ENCODE measurements at places on chromosomes 3 and 15.

DNA sequence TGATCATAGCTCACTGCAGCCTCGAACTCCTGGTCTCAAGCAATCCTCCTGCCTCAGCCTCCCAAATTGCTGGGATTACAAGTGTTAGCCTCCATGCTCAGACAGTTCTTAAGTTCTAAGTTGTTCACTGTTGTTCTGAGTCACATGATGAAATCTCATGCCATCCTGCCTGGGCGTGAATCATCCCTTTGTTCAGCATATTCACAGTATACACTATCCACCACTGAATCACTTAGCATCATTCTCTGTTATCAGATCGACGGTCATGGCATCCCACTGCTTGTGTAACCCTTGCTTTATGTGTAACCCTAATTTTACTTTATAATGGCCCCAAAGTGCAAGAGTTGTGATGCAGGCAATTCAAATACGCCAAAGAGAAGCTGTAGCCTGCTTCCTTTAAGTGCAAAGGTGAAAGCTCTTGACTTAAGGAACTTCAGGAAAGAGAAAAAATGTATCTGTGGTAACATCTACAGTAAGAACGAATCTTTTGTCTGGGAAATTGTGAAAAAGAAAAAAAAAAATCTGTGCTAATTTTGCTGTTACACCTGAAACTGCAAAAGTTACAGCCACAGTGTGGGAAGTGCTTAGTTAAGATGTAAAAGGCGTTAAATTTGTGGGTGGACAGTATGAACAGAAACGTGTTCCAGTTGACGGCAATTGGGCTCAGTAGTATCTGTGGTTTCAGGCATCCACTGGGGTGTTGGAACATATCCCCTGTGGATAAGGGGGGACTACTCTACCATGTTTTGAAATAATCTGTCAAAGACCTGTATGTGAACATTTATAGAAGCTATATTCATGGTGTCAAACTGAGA lies 80.6 kb downstream of the PCOLCE2 start:
- DNase-seq: no peak

DNA sequence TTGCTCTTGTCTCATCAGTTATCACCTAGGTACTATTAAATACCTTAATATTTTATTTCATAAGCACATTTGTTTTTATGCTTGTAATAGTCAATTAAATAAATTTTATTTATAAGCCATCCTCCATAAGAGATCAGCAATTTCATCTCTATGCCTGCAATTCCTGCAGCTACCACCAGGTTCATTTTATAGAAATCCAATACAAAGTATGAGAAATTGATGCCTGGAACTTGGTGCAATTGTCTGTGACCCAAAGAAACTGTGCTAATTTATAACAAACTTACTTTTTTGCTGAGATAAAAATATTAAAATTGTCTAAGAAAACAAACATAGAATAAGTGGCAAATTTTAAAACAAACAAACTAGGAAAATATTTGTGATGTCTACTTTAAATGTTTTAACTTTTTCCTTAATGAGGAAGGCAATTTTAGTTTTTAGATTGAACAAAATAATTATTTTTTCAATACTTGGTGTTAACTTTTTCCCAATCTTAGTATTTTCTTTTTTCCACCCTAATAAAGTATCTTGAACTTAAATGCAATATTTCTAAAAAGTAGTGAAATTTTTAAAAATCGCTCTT lies 1026.6 kb downstream of the ROBO1 start:
- DNase-seq: no peak

DNA sequence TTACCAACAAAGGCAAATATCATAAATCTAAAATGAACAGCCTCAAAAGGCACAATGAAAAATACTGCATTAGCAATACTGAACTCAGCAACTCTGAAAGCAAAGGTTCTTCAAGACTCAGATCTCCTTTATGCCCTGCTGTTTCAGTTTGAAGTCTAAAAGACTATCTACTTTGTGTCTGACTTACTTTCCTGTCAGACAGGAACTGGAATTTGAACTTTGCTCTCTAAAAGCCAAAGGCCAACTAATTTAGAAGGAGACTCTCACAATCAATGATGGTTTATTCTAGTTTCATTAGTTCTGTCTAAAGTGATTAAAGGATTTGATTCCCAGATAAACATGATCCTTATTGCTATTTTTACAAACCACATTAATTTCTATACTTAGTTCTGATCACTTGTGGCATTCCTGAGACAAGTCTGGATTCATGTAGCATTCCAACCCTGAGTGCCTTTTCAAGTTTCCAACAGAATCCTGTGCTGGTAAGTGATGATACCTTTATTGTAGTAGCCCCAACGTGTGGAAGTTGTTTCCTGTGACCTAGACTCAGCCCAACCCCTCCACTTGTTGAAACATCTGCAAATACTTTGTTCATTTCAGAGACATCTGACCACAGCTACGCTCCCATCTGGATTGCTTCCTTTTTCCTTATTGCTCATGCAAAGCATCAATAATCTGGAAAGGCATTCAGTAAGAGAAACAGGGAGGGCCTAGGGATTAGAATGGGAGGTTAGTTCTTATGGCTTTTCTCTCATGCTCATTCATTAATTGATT lies 14.9 kb upstream of the LEKR1 start:
- DNase-seq: no peak

GRCh38 chr15:26972636-26973035 lies 1.7 kb downstream of the GABRG3 start:
- DNase-seq: no peak

DNA sequence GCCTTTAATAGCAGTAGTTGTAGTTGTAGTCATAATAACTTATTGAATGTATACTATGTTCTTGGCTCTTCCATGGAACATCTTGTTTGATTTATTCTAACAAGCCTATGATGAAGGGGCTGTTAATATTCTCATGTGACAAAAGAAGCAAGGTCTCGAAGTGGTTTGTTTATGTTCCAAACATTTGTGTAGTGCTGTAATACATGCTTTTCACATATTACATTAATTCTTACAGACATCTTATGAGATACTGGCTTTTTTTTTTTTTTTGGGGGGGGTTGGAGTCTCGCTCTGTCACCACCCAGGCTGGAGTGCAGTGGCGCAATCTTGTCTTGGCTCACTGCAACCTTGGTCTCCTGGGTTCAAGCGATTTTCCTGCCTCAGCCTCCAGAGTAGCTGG lies 252.3 kb downstream of the PTPRG start:
- DNase-seq: no peak

GRCh38 chr15:30978328-30978727 lies 13.1 kb downstream of the MTMR10 start:
- no peak for DNase-seq

All from stimulated activated CD4-positive, alpha-beta T cell treated with anti-CD3 and anti-CD28 coated beads, TNF-alpha, amount 100 ng/mL, for 24 hours (primary cell).